Activated CD4-positive, alpha-beta T cell treated with anti-CD3 and anti-CD28 coated beads, Interleukin-2, amount 50 U/mL, for 24 hours (primary cell): ENCODE measurements at places on chromosomes 5 and 9.

DNA sequence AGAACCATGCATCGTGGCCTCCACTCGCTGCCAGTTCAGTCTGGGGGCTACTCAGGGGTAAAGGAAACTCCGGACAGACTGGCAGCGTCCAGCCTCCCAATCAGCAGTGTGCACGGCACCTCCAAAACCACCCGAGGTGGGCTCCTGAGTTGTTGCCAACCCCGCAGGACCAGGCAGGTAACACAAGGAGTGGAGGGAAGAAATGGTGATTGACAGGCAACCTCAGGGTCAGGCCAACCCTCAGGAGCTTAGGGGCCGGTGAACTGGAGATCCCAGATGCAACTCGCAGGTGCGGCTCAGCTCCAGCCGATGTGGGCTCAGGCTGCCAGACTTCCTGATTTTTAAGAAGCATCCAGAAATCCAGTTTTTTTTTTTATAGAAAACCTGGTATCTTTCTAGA, 37.3 kb upstream of the AKNA start:
- DNase-seq, result no peak

- no peak for DNase-seq
Measured at GRCh38 chr5:34409373-34409772, 246.8 kb upstream of the RAI14 start.

GRCh38 chr9:2411459-2412215, 209.9 kb upstream of the VLDLR start:
- no peak for DNase-seq

GRCh38 chr5:52119768-52120167, 667.9 kb upstream of the ITGA1 start:
- DNase-seq, result no peak

- DNase-seq, result no peak
Measured at GRCh38 chr9:131706608-131706970, 33.3 kb downstream of the RAPGEF1 start.
